Hematopoietic multipotent progenitor cell treated with erythropoietin and hydrocortisone succinate and interleukin-3 and kit ligand, for 15 days (in vitro differentiated cells): ENCODE measurements at places on chromosomes 11 and 22.

- DNase-seq: peak; percentile 74
These were observed 4.5 kb downstream of the FAM118A start for GRCh38 chr22:45314054-45314721.

DNA sequence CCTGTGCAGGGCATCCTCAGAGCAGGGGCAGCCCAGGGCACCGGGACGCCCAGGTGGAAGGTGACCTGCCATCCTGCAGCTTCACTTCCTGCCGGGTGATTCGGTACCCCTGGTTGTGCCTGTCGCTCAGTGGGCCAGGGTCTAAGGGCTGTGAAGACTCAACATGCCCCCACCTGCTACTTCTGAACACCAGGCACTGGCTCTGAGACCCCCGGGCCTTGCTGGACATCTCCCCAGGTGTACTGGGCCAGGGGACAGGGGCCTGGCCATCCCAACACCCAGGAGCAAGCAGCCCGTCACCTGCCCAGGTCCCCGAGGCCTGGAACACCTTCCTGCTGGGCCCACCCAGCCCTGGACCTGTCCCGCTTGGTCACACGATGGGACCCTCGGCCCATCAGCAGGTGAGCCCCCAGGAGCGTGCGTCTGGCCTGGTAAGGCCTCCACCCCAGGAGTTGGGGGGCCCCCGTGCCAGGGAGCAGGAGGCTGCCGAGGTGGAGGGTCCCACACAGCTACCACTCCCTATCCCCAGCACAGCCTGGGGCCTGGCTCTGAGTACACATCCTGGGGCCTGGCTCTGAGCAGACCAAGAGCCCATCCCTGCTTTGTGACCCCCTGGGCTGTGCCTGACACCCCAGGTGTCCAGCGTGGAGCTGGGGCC is 3.9 kb upstream of the MUC5B start:
- no peak for DNase-seq

DNA sequence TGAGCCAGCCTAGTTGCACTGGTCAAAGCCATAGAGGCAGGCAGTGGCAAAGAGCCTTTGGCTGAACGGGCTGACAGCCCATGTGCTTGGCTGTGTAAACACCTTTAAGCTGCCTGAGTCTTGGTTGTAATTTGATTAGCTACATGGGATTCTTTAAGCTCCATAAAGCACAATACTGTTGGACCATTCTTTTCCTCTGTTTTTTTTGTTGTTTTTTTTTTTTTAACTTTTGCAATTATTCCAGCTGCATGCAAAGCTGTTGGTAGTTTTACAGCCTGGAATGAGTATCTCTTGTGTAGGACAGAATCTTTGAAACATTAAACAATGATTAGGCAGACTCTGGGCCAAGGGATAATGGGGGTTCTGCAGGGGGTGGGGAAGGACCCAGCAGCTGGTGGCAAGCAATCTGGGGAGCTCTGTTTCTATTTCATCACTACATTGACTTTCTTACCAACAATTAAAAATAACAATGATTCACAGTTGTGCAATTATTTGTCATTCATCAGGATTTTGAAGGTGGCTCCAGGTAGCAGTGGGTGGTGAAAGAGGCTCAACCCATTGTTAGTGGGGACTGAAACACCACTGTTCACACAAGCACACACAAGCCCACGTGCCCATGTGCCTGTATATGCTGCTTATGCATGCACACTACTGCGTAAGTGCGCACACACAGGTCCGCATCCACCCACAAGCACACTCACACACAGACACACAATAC is 69.5 kb upstream of the CSNK2A3 start:
- no peak for DNase-seq

DNA sequence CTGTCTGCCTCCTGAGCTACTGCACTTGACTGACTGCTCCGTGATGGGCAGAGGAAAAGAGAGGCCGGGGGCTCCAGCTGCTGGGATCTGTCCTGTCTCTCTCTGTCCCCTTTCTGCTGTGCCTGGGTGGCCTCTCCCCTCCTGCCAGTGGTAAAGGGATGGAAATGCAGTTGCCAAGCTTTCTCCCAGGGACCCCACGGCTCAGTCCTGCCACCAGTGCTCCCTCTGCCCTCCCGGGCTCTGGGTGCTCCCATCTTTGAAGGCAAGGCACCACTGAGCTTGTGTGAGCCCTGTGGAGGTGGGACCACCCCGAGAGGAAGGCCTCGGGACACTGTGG is 32.0 kb downstream of the NADSYN1 start:
- no peak for DNase-seq

GRCh38 chr11:19193916-19194315 is 7.9 kb downstream of the CSRP3 start:
- no peak for DNase-seq

- no peak for DNase-seq
These were observed 52.9 kb downstream of the ST14 start for GRCh38 chr11:130212431-130212961.

DNA sequence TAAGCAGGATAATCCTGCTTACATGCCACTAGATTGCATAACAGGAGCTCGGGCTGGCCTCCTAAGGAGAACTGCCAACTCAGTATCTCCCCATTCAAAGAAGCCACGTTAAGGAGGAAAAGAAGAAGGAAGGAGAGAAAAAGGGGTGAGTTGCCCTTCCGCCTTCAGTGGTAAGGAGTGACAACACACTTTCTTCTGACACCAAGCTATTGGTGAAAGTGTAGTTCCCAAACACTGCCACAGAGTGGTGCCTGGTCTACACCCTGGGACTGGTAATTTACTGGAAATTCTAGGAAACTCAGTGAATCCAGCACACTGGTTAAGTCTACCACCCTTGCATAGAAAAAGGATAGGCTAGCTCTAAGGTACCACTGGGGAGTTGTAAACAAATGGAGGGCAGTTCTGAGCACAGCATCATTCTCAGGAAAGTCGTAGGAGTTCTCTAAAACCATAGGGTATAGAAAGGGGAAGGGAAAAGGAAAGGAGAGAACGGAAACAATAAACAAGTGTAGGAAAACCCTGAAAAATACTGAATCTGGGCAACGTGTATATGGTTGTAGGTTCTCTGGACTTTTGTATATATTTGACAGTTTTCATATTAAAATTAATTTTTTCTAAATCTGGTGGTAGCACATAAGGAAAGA is 58.2 kb downstream of the RRAS2 start:
- peak; percentile 20 for DNase-seq

DNA sequence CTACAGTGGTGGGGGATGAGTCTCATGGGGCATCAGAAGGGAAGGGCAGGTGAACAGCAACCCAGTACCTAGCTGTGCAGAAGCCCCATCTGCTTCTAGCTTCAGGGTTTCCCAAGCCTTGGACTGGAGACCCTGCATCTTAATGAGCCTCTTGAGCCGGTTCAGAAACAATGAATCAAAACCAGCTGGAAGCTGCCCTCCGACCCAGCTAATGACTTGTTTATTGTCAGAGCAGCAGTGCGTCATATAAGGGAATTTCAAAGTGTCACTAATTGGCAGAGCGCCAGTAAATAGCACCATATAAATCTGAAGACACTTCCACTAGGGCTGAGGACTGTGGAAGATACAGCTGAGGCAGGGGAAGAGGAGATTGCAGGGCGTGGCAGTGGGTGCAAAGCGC is 57.5 kb downstream of the RPUSD4 start:
- DNase-seq: no peak

DNA sequence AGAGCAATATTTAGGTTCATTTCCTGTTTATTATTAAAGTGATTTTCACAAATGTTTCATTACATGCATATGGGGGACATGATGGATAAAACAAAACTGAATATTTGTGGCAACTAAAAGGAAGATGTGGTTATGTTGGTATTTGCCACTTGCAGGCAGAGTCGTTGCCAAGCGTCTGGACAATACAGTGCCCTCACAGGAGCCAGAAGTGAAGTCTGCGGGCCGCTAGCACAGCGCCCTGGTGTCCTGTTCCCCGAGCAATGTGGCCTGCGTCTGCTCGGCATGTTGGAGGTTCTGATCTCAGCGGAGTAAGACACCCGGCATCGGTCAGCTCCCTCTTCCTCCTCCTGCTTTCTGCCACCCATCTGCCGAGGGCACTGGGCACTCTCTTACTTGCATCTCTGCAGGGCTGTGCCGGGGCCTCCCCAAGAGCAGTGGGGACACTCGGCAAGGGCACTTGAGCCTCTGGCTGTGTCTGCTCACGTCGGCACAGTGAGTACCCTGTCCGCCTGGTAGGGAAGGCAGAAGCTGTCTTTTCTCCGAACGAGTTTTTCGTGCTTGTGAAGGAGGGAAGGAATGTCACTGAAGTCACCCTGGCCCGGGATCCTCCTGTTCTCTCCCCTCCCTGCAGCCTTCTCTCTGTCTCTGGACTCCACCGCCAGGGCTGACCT is 10.5 kb upstream of the TTLL12 start:
- DNase-seq: no peak

- no peak for DNase-seq
These were observed 35.0 kb downstream of the PPFIA1 start for GRCh38 chr11:70305501-70305900.

DNA sequence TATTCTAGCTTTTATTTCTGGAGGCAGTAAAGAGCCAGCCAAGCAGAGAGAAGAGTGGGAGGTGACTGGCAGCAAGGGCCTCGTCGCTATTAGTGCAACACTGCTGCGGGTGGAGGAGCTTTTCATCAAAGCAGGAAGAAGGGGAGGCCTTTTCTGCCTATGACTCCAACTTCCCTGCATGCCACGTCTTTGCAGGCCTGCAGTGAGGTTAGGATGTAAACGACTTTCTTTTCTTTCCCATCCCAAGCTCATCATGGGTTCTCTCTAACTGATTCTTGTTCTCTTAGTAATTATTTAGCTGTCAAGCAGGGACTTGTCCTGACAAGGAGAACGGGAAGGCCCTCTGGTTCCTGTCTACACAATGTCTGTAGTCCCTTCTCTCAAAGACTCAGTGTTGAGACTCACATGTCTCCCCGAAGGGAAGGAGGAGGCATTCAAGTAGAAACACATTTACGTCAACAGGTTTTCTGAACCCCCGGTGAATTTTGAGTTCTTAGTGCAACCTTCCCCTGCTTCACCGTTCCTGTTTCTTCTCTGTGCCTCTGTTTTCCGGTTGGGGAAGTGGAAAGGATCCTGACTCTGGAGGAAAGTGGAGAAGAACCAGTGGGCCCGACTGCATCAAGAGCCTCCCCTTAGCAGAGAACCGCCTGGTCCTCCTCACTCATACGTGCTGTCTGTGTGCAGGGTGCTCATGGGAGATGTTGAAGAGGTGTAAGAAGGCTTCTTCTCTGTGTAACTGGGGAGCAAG is 56.9 kb downstream of the PACS1 start:
- DNase-seq: no peak
